ENCODE measurements at places on chromosomes 4 and X. TPM values are rescaled to one million over a fixed set of nuclear protein-coding genes. Genes with fewer than 3 reads are reported as not detected.

DNA sequence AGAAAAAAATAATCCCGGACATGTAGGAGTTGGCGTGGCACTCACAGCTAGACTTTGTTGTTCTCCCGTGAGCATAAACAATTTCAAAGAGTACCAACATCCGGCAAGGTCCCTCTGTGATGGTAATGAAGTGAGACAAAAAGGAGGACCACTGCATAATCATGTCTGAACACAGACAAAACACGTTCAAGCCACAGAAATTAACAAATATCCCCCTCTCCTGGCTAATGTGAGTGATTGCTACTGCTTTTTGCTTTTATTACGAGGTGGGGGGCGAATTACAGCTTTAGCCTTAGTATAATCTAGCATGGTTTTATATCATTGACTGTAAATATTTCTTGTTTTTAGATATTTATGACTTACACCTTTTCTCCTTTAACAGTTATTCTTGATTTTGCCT is 118.5 kb downstream of the PLS3 start:
- DNase-seq, result no peak

DNA sequence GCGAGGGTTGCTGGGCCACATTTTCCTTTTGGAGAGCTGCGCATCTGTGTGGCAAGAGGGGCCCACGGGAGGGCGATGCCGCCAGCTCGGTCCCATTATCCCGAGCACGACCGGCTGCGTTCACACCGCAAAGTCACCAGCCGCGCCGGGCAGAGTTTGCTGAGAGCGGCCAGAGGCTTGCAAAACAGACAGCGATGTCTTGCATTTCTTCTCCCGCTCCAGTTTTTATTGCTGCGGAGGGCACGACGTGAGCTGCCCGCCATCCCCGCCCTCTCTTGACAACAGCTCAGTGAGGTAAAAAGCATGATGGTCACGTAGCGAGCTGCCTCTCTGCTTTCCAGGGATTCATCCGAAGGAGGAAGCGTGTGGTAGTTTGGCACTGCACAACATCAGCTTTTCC is 102.1 kb upstream of the TENM3 start:
- no peak for DNase-seq

GRCh38 chr4:60195256-60195655 is 1004.9 kb upstream of the ADGRL3 start:
- no peak for DNase-seq

- no peak for DNase-seq
Measured at GRCh38 chr4:28621591-28621990, 1761.0 kb downstream of the STIM2 start.

DNA sequence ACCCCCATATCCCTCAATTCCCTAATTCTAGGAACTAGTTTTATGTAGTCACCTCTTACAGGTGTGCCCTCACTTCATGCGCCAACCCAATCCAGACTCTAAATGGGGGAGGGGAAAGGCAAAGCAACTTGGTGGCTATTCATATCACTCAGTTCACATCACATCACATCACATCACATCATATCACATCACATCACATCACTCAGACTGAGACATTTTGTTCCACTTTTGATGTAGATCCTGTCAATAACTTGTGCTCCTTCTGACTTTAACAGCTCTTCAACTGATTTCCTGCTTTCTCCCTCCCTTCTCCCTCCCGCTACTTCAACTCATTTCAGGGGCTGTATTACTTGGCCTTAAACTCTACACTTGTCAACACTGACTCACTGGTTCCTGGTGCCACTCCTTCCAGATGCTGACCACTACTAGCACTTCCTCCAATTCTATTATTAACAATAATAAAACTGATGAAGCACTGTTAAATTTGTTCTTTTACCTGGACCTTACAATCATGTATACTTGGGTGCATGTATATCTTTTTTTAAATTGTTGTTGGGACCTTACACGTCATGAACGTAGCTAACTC is 29.1 kb upstream of the PLS3 start:
- DNase-seq, result no peak

GRCh38 chr4:83208371-83209365 is 75.9 kb downstream of the COQ2 start:
- no peak for DNase-seq

DNA sequence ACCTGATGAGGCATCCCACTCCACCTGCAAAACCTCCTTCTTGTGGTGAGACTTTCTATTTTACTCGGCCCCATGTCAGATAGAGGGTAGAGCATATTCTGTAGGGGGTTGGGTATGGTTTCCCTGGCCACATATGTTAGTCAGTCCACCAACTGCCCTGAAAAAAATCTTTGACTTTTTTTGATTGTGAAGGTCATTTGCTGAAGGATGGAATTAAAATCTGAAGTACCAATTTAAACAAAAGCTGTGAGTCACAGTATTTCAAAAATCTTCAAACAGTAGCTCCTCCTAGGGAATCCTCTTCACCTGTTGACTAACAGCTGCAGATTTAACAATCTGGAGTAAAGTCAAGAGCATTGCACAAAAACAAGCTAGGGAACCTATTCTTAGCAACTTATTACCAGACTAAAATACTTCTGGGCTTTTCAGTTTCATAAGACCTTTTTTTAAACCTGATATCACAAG is 8.0 kb upstream of the CCDC110 start:
- DNase-seq, result no peak

DNA sequence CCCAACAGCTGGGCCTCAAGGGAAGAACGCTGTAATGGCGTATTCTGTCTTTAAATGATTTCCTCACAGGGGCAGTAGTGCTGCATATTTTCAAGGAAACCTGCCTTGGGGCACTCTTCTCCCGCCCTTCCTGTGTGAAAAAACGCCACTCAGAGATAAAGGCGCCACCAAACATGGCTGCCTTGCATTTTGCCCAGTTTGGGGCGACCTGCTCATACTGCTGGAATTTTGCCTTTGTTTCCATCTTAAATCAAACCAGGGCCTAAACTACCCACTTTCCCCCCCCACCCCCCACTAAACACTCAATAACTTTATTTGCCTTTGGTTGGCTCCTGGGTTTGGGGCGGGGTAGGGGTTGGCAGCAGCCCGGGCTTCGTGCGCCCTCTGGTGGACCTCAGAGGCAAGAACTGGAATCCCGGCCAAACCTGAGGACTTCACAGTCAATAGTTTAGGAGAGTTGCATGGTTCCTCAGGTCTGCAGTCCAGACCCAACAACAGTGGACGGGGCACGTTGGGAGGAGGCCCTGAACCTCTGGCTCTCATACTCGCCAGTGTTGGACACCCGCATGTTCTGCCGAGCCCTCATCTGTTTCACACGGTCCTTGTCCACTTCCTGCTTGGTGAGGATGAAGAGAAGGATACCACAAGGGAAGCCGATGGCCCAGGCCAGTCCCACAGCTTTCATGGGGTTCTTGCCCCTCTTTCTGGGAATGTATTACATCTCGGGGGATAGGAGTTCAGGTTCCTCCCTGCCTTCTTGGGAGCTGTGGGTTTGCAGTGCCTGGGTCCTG is 220.1 kb upstream of the STK26 start:
- peak; percentile 88 for DNase-seq

- no peak for DNase-seq
Measured at GRCh38 chr4:183008492-183008891, 90.6 kb upstream of the WWC2 start.

DNA sequence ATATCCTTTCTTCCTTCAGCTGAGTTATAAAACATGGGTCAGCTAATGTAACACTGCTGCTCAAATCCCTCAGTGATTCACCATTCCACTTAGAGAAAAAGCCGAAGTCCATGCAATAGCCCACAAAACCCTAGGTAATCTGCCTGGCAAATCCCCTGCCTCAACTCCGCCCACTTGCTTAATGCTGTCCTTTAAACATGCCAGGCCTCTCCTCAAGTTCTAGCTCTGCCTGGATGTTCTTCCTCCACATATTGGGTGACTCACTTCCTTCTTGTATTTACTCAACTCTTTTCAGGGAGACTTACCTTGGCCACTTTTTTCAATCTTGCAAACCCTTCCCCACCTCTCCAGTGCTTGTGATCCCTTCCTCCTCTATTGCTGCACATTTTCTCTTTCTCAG is 89.8 kb downstream of the EMCN start:
- DNase-seq, result no peak

DNA sequence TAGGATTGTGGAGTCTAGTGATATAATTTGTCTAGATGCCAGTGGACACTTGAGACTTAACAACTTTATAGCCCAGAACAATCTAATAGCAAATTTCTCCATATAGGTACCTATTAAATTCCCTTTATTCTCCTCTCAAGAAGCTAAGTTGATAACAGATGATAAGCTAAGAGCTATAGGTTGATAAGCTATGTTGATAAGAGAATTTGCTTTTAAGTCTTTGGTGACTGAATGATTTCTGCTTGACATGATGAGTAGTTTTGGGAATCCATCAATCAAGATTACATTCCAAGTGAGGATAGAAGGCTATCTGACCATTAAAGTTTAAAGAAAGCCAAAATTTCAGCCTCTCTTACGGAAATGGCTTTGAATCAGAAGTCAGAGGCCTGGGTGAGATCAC is 131.6 kb downstream of the EMCN start:
- DNase-seq, result no peak

DNA sequence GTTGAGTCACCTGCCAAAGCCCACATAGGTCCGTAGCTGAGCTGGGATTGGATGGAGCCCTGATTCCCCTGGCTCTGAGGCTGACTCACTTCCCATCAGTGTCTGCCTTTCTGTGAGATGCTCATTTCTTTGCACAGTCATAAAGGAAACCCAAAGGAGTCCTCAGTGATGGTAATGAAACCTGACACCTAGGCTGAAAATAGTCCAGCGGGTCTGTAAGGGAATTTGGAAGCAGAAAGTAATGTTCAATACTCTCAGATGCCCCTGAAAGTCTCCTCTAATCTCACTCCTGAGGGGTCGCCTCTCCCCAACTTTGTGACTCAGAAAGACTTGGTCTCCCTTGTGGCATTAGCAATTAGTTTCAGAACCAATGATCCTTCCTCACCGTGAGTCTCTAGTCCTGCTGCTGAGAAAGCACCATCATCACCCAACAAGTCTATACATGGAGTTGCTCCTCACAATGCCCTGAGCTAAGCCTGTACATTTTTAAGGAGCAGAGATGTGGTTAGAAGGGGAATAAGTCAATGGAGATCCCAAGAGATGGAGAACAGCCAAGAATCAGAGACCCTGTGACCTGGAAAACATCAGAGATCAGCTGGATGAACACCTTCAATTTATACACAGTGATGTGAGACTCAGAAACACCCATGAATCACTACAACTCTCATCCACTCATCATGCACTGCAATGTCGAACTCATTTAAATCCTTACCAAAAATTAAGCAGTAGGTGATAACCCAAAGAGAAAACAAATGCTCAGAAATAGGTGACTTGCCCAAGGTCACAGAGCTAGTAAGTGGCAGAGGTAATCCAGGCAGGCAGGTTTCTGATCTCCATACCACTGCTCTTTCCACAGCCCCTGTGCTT is 219.0 kb upstream of the CPEB2 start:
- no peak for DNase-seq

DNA sequence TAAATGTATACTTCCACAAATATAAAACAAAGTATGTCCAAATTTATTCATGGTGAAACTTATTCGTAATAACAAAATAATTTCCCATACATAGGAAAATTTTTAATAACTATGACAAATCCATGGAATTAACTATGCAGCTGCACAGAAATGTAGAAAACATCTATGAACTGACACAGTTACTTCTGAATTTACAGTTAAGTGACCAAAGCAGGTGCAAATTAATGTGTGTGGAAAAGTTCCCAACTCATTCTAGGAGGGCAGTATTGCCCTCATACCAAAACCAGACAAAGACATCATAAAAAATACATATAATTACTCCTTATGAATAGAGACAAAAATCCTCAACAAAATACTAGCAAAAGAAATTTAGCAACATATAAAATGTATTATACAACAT is 12.5 kb downstream of the LDOC1 start:
- DNase-seq, result no peak

DNA sequence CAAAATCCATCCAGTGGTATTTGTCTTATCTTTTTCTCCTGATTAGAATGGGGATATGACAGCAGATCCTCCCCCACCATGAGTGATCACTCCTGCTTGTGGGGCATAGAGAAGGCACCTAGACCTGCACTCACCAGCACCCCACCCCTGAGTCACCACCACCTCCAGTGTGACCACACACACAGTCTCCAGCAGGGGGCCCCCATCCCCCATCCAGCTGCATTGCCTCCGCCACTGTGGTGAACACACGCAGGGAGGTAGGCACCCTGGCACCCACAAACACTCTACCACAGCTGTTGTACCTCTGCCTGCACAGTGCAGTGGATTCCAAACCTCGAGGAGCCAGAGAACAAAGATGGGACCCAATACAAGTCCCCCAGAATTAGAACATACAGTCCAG is 9.0 kb upstream of the MAGEA8 start:
- DNase-seq, result no peak

GRCh38 chrX:51608766-51609165 is 9.9 kb downstream of the CENPVL3 start:
- DNase-seq, result no peak

DNA sequence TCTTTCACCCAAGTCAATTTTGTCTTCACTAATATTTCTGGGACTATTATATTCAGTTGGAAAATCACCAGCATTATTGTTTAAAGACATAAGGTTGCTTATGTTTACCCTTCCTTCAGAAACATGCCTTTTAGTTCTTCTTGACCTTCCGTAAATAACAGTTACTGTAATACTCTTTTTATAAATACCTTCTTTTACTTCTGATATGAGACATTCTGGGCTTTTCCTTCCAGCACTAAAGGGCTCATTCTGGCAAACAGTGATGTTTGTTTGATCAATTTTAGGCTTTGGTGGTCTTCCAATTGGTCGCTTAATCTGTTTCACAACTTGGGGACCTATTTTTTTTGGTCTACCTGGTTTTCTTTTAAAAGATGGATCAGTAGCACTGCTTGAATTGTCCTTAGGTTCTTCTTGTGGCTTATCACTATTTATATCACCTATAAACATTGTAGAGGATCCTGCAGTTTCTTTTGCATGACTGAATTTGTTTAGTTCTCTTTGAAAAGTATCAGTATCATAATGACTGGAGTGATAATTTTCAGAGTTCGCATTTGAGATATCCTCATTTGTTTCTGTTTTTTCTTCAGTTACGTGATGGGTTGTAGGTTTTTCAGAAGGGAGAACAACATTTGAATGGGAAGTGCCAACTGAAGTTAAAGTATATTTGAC is 64.8 kb downstream of the NCAPG start:
- no peak for DNase-seq

DNA sequence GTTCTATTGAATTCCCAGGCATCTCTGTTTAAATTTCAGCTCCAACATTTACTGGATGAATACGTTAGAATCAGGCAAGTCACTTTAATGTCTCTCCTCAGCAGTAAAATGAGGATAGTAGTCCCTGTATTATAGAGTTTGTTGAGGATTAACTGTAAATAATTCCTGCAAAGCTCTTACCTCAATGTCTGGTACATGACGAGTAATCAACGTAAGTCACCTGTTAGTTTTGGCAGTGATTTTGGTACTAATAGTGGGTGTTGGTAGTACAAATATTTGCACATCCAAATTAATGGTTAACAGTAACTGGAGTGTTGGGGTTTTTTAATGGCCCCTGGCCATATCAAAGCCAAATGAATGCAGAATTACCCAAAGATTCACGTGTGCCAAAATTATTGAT is 189.8 kb upstream of the GALNT7 start:
- DNase-seq, result no peak

PAGE2 gene
- total RNA-seq, result not detected

MGAT4D gene
- not detected for total RNA-seq

RHOXF2B gene
- not detected for total RNA-seq

TBX22 gene
- total RNA-seq, result not detected

NPY2R gene
- 0.33 TPM for total RNA-seq

P2RY4 gene
- total RNA-seq, result 0.33 TPM

TAF7L gene
- total RNA-seq, result 0.16 TPM

RNF212 gene
- 4.6 TPM for total RNA-seq

PHF8 gene
- total RNA-seq, result 44.9 TPM

SLC26A1 gene
- total RNA-seq, result not detected

Data from sigmoid colon (tissue), 7 donors.